ENCODE measurements at places on chromosomes 6 and 20.
A peak's percentile ranks its signal among the peaks of the same experiment; 100 is the strongest.

- DNase-seq: no peak
Measured at GRCh38 chr6:114096561-114097172, 125.7 kb upstream of the HDAC2 start.

DNA sequence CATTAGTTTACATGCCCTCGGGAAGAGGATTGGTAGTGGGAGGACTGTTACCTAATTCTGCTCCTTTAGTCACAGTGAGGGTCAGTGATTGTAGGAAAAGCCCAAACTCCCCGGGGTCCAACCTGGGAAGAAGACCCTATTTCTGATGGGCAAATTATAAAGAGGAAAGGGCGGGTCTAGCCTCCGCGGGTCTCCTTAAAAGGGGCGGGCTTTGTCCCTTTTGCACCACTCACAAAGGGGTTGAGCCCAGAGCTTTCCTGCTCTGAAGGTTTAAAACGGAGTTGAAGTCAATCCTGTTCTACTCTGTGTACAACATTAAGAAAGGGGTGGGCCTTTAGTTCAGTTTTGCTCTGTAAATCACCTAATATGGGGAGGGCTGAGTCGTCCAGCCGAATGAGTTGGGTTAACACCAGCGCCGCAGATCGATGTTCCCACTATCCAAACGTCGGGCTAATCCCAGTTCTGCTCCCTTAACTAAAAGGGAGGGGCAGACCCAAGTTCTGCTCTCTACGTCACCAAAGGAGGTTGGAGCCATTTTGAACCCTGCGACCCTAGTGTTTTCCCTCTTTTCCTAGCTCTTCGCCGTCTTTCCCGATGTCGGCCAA lies 920 bp upstream of the RNF5 start:
- peak; percentile 54 for DNase-seq

DNA sequence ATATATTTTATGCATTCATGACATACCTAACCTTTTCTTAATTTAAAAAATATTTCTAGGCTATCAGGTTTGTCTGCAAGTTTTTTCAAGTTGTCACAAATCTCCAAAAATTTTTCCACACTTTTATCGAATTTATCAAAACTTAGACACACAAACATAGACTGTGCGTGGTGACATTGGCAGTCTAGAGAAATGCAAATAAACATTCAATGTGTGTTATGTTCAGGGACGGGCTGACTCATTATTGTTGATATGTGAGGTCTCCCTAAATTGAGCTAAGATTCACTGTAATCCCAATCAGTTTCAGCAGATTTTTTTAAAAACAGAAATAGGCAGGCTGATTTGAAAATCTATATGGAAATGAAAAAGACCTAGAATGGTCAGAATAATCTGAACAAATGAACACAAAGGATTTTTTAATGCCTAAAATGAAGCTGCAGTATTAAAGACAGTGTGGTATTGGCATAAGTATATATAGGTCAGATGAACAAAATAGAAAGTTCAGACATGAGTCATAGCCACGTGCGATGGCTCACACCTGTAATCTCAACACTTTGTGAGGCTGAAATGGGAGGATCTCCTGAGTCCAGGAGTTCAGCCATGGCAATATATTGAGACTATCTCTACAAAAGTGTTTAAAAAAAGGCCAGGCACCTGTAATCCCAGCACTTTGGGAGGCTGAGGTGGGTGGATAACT lies 19.2 kb downstream of the BLTP3A start:
- no peak for DNase-seq

- peak; percentile 53 for DNase-seq
Measured at GRCh38 chr6:130760006-130760405, 67.2 kb upstream of the SMLR1 start.

DNA sequence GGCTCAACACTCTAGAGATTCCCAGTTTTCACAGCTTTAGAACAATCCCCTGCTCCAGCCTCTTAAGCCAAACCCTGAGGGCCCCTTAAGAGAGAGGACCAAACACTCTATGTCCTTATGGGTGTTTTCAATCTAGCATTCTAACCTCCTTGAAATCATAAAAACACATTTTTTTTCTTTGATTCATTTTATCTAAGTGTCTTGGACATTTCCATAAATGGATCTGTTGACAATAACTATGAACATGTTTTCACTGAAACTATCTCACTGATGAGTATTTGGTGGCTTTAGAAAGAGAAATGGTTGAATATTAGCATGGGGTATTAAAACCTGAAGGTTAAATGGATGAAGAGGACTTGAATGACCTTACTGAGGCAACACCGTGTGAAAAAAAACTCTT lies 27.6 kb upstream of the PDE7B start:
- no peak for DNase-seq

GRCh38 chr6:45854149-45854742 lies 161.4 kb downstream of the CLIC5 start:
- no peak for DNase-seq

- DNase-seq: no peak
Measured at GRCh38 chr20:48586730-48587129, 241.1 kb downstream of the PREX1 start.

DNA sequence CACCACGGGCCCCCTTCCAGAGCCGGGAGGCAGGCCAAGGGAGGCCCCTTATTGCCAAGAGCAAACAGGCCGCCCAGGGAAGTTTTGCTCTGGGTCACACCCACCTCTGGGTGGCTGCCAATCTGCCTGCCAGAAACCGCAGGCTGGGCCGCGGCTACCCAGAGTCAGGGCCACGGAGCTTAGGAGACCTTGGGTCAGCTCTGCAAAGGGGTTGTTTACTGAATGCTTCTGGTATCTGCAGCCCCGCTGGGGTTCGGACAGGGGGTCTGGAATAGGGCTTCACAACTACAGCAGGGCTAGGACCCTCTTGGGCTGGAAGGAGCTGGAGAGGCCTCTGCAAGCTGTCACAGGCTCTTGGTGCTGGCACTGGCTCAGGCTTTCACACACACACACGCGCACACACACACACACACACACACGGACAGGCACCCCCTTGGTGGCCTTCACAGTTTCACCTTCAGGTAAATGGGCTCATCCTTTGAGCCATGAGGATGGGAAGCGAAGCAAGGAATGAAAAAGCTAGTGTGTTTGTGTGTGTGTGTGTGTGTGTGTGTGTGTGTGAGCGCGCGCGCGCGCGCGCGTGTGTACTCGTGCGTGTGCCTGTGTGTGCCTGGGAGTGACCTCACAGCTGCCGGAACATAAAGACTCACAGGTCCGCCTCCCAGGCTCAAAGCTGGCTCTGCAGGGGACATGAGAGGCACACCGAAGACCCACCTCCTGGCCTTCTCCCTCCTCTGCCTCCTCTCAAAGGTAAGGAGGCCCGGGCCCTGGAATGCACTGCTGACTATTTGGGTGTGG lies at the start of gene CCN5:
Gene CCN5, plus strand, starts transcription at position 669 of the 798 bp plus-strand sequence. Its CDS starts 22 bp downstream, at position 691.
- DNase-seq: peak; percentile 81

DNA sequence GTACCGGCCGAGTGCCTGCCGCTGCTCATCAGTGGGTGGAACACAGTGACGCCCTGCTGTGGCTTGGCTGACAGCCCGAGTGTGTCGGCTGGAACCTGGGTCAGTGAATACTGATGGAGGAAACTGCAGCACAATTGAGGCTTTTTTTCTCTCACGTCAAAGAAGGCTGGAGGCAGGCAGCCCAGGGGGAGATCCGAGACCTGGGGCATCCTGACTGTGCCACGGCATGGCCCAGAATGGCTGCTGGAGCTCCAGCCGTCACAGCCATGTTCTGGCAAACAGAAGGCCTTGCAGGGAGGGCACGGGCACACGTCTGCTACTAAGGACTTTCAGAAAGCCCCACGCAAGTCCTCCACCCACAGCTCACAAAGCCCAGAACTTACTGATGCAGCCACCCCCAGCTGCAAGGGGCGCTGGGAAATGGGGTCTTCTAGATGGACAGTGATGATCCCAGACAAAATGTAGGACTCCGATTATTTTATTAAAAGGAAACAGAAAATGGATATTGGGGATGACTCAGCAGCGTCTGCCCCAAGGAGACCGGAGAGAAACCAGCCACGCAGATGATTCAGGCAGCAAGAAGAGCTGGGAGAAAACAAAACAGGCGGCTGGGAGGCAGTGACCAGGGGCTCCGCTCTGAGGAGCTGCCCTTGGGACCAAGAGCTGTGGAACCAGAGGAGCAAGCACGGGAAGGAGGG lies 140.0 kb downstream of the TAF4 start:
- DNase-seq: peak; percentile 20

- peak; percentile 46 for DNase-seq
Measured at GRCh38 chr6:12294851-12295536, 4.8 kb downstream of the EDN1 start.

- no peak for DNase-seq
Measured at GRCh38 chr6:36865835-36866234, 8.8 kb downstream of the PPIL1 start.

DNA sequence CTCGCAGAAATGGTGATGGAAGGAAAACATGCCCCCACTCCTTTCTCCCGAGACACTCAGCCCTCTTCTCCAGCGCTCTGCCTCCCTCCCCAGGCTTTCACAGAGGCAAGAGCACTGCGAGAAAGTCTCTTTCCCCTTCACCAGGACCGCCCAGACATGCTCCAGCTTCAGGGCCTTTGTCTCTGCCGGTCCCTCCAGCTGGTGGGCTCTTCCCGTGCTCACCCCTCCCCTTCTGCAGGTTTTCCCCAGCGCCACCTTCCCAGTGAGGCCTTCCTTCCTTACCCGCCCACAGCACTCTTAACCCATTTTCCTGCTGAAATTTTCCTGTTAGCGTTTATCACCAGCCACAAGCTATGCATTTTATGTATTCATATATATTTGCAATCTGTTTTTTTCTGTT lies 86.2 kb downstream of the TFAP2C start:
- no peak for DNase-seq

DNA sequence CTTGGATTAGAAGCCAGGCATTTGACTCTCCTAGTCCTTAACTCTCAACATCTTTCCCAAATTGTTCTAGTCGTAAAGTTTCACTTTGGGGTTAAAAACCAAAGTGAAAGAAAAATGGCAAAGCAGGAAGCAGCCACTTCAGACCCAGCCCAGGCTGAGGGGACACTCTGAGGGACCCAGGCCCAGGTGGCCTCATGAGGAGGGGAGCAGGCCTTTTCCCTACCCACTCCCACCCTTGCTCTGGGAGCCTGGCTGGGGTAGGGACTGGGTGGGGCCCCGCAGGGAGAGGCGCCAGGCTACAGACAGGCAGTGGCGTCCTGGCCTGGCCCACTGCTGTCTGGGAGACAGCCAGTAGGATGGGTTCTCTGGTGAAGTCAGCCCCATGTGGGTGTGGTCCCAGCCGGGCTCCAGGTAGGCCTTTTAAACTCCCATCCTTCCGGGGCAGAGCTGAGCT lies 68.7 kb upstream of the MYL9 start:
- DNase-seq: no peak

- DNase-seq: no peak
Measured at GRCh38 chr6:53566755-53567154, 21.9 kb upstream of the GCLC start.

DNA sequence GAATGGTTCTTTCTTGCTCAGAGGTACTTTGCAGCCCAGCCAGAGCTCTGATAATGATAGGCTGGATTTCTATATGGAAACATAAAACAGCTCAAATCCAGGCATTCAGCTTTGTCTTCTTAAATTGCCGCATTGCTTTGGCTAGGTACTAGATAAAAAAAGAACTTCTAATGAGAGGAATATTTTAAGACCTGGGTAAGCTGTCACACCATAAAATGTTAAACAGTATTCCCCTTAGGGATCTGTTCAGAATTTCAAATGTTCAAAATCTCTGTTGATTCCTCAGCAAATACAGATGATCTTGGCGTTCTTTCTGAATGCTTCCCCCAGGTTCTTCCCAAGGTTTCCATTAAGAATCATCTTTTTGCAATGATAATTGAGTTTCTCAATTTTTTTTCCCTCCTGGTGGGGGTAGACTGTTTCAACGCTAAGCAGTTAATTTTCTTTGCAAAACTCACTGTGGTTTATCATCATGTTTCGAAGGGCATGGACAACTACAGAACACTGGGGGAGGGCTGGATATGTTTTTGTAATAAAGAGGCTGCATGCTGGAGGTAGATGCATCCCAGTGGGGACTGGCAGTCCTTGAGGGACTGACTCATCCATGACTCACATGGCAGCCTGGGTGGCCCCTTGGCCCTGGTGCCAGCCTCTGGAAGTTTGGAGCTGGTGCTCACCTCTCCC lies 31.0 kb downstream of the TIAM2 start:
- DNase-seq: peak; percentile 95

GRCh38 chr6:145018027-145018426 lies 717.3 kb downstream of the EPM2A start:
- no peak for DNase-seq

- peak; percentile 95 for DNase-seq
Measured at GRCh38 chr20:35344354-35344837, 52.2 kb upstream of the FAM83C start.

GRCh38 chr6:109174916-109175315 lies 79.6 kb downstream of the CEP57L1 start:
- peak; percentile 51 for DNase-seq

DNA sequence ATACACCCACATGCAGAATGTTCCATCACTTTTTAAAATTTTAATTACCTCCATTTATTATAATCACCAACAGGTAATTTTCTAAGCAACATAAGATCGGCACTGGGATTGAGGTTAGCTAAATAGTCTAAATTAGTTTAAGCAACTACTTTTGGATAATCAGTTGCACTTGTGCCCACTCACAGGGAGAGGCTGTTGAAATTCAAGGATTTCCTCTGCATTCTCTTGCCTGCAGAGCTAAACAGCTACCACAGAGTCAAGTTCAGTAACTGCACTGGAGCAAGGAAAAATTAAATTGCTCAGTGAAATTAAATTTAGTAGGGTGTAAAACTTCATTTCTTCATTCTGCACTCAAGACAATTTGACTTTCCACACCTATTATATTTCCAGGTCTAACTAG lies 120.7 kb upstream of the CCDC28A start:
- no peak for DNase-seq

DNA sequence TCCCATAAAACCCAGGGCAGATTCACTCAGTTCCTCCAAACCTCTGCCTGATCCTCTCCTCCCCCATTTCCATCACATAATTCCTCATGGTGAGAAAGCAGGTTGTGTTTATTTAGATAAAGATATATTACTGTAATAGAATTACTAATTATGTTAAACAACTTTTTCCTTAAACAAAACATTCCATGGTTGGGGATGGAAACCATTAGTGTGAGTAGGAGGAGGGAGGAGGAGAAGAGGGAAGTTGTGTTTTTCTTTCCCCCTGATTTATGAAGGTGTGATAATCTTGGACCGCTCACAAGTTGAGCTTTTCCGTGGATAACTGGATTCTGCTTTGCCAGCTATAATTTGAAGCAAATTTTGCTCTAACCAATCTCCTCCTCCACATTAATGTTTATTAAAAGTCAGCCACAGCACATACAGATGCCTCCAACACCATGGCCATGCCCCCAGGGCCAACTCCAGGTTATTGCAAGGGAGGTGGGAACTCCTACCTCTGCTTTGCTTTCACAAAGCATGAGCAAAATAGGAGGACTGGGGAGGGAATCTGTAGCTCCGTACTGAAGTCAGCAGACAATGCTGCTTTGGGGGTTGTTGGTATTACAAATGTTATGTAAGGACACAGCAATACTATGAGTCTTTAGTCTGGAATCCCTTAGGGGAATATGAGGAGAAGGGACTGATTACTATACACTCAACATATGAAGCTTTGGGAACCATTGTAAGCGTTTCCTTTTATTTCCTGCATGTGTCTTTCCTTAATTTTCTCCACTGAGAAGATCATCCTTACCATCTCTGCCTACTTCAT lies 542.0 kb downstream of the DHX35 start:
- no peak for DNase-seq

GRCh38 chr20:60091861-60092260 lies 133.6 kb downstream of the CDH26 start:
- DNase-seq: no peak

- no peak for DNase-seq
Measured at GRCh38 chr20:34985461-34986310, 30.0 kb downstream of the MYH7B start.

- DNase-seq: no peak
Measured at GRCh38 chr20:45833883-45834796, 541 bp downstream of the SNX21 start.
